Motor neuron (in vitro differentiated cells): ENCODE measurements at places on chromosomes 5 and 9. TPM values are rescaled to one million over a fixed set of nuclear protein-coding genes. Genes with fewer than 3 reads are reported as not detected.

Gene GABBR2
- 6.3 and 6.7 TPM in 2 replicates for total RNA-seq

Gene JMY
- 14.6 and 17.7 TPM in 2 replicates for total RNA-seq

Gene NIM1K
- 1.4 and 1.5 TPM in 2 replicates for total RNA-seq

Gene SPATA31C1
- 0.35 and 0.38 TPM in 2 replicates for total RNA-seq

Gene FSTL4
- total RNA-seq, result 0.13 and 2.9 TPM in 2 replicates

DNA sequence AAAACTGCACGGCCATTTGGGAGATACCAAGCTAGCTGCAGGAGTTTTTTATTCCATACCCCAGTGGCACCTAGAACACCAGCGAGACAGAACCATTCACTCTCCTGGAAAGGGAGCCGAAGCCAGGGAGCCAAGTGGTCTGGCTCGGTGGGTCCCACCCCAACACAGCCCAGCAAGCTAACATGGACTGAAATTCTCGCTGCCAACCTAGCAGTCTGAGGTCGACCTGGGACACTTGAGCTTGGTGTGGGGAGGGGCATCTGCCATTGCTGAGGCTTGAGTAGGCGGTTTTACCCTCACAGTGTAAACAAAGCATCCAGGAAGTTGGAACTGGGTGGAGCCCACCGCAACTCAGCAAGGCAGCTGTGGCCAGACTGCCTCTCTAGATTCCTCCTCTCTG, 108.9 kb upstream of the CHD1 start:
- ATAC-seq, result no peak

DNA sequence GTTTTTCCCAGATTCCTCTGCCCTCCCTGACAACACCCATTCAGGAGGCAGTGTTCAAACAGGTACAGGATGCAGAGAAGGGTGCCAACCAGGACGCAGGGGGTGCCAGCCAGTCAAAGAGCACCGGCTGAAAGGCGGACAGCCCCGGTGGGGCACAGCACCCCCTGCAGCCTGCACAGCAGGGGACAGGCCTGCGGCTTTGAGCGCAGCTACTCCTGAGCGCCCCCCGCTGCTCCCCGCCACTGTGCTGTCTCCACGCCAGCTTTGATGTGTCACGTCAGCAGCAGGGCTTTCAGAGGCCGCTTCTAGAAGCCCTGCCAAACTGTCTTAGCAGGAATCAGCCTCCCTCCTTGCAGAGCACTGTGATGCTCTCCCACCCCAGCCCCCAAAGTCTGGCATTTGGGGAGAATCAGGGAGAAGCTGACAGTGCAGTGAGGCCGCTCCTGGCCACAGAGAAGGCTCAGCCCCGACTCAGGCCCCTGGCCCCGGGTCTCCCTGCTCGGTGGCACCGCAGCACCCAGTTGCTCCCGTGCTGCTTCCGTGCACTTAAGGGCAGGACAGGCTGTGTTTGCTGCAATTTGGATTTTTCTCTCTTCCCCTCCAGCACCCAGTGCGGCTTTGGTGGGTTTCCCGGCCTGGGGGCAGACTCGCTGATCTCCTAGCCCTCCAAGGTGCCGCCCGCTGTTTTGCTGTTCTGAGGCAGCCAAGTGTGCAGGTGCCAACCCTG, 20.3 kb downstream of the AK8 start:
- no peak for ATAC-seq

GRCh38 chr9:37575921-37576721, at the start of gene FBXO10:
FBXO10 (minus strand) TSS chr9:37576380; CDS start chr9:37541768, 34,612 bp downstream.
- ATAC-seq, result peak; percentile 94

DNA sequence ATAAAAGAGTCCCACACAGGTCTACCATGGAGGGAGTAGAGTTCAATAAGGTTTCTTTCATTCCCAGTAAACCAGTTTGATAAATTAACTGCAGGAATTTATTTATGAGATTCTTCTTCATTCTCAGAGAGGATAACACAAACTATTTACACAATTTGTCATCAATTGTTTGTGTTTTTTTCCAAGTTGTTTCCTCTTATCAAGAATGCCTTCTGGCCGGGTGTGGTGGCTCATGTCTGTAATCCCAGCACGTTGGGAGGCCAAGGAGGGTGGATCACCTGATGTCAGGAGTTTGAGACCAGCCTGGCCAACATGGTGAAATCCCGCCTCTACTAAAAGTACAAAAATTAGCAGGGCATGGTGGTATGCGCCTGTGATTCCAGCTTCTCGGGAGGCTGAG, 216.7 kb downstream of the MLLT3 start:
- ATAC-seq, result no peak

DNA sequence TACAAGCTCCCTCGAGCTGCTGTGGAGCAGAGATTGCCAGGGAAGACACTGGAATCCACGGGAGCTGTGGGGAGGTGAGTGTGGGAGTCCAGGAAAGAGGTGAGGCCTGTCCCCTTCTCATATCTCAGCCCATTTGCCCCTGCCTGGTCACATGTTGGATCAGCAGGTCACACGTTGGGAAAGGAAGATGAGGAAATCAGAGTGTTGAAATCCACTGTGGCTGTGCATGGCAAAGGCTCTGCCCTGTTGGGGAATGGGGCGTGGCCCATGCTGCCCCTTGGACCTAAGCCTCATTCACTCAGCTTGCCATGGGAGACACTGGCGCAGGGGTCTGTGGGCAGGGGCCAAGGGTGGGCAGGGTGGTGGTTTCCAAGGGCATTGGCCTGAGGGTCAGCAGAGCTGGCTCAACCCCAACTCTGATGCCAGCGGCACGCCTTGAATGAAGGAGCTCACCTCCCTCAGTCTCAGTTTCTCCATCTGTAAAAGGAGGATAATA, 85.4 kb upstream of the CPEB4 start:
- ATAC-seq, result peak; percentile 31

- ATAC-seq, result peak; percentile 93
These were observed 271.9 kb downstream of the NSG2 start for GRCh38 chr5:174317256-174317894.

- no peak for ATAC-seq
These were observed 177.6 kb upstream of the IER5L start for GRCh38 chr9:129355631-129356030.
